ENCODE measurements at places on chromosomes 7 and 10. TPM values are rescaled to one million over a fixed set of nuclear protein-coding genes. Genes with fewer than 3 reads are reported as not detected.

TAS2R41 gene
- not detected for total RNA-seq

- DNase-seq = peak; percentile 49
These were observed 17.1 kb downstream of the UNCX start for GRCh38 chr7:1249731-1250130.

DNA sequence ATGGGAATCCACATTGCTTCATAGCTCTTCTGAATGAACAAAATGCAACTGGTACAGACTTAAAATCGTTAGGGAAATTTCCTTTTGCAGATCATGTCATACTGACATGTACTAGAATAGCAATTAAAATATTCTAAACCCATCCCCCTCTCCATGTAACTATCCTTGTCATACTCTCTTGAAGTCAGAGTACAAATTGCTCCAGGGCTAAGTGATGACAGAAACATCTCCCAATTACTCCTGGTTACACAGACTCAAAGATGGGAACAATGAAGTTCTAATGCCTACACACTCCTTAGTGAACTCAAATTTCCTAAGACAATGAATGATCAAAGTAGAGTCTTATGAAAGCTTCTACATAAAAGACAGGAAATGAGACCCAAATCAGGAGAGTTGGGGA, 87.2 kb downstream of the PDE1C start:
- no peak for DNase-seq

AGBL3 gene
- total RNA-seq = 2.3 TPM

ABCB4 gene
- 2.5 TPM for total RNA-seq

- no peak for DNase-seq
These were observed 263.3 kb upstream of the TCERG1L start for GRCh38 chr10:131574707-131575430.

- no peak for DNase-seq
These were observed 11.6 kb downstream of the ZDHHC6 start for GRCh38 chr10:112434988-112435619.

GRCh38 chr10:133110133-133110532, 22.4 kb downstream of the ADGRA1 start:
- no peak for DNase-seq

DNA sequence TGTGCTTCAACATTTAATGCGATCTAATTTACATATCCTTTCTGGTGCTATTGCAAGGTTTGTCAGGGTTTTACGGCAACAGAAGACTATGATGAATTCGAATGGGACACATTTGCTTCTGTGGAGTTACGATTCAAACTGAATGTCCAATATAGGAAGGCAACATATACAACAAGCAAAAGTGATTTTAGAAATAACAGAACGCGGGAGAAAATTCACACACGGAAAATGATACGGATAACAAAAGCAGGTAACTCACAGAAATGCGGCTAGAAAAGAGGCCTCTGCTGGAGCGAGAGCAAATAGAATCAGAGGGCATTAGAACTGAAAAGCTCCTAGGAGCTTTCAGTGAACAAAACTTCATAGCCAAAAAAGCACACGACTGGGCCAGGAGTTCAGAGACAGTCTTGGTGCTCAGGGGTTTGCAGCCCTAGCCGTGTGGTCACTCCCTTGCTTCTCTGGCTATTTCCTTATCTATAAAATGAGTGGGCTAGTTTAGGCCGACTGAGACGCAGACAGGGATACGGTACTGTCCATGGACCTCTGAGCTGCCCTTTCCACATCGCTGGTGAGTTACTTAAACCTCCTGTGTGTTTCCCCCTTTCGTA, 557 bp upstream of the TAX1BP1 start:
- no peak for DNase-seq

DNA sequence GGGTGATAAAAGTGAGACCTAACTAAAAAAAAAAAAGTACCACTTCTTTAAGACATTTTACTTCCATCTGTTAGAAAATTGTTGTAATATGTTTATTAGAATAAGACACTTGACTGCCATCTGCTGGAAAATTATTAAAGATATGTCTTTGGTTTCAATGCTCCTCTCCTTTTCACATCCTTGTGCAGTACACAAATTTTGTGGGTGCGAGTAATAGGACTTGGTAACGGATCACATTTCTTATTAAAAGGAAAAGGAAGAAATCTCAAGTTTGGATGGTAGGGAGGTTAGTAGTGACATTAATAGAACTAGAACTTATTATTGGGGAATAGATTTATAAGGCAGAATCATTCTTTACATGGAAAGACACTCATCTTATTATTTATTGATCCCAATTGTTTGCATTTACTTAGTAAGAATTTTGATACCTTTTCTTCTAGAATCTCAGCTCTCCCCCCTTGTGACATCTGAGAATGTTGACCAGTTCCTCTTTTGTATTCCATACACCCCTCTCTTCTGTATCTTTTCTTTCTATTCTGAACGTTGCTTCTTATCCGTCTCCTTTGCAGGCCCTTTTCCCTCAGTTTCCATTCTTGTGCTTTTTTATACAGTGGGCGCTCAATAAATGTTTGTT, 43.0 kb upstream of the RPA3 start:
- DNase-seq = no peak

- DNase-seq = no peak
These were observed 339.0 kb downstream of the RNLS start for GRCh38 chr10:88243836-88244730.

EN2 gene
- 0.20 TPM for total RNA-seq

GRCh38 chr10:48943096-48943495, 3.5 kb upstream of the LRRC18 start:
- DNase-seq = no peak

ARHGAP19 gene
- total RNA-seq = 9.8 TPM

- DNase-seq = no peak
These were observed 394.4 kb upstream of the NPVF start for GRCh38 chr7:25622695-25623094.

- DNase-seq = no peak
These were observed 35.0 kb downstream of the SEPTIN14 start for GRCh38 chr7:55827577-55827976.

- no peak for DNase-seq
These were observed 34.4 kb downstream of the MXI1 start for GRCh38 chr10:110241841-110242240.

DNA sequence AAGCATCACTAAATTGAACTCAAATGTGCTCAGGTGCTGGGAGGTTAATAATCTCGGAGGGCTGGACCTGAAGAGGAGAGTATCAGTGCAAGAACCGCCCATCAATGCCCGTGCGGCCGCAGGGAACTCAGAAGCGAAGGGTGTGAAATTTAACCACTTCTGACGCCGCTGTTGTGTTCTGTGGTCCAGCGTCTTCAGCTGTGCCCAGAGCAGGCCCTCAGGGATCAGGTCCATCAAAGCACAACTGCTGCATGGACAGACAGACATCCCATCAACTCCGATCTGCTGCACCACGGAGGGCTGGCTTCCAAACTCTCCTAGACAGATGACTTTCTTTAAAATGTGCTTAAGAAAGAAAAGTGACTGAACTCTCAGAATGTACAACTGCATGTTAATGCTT, 144.9 kb upstream of the TCERG1L start:
- DNase-seq = no peak

SYT15 gene
- total RNA-seq = 2.5 TPM

GRCh38 chr7:83457022-83457892, 191.7 kb downstream of the SEMA3E start:
- no peak for DNase-seq

- DNase-seq = no peak
These were observed 24.1 kb downstream of the WDR86 start for GRCh38 chr7:151385626-151386300.

DNA sequence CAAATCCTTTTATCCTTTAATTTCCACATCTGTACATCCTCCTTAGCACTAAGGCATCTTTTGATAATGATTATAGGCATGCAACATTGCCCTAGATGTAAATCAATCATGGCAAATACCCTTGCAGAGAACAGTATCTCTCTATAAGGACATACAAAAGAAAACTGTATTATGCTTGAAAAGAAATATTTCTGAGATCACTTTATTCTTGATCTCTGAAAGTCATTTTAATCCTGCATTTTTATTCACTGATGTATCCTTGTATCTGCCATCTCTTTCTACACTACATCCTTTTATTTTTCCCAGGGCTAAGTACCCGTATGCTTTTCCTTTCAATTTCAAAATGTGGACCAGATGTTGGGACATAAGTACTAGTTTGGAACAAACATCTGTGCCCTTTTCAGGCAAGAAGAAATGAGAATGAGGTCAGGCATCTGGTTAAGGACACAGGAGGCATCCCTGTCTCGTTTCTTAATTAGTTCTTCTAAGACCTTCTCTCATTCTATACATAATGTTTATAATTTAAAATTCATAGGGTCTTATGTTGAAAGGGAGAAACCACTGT, 338.6 kb downstream of the CNTNAP2 start:
- DNase-seq = no peak

GIMAP7 gene
- not detected for total RNA-seq

GRCh38 chr10:117000580-117000979, 4.4 kb downstream of the SHTN1 start:
- DNase-seq = no peak

HHEX gene
- not detected for total RNA-seq

DNA sequence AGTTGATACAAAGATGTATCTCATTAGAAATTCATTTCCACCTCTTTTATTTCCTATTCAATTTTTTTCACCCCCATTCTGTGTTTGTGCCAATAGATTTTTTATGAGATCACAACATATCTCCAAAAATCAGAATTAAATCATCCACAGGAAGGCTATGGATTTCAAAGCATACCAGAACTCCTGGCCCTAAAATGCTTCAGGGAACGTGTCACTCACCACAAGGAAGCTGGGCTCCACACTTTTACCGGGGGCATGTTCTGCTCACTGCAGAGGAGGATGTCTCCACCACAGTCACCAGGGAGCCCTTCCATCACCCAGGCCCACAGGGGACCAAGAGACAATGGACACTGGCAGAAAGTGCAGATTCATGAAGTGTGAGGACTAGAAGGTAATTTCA, 456.8 kb downstream of the KCNMA1 start:
- no peak for DNase-seq

GRCh38 chr10:69976795-69977546, 75.7 kb upstream of the MACROH2A2 start:
- DNase-seq = no peak

DNA sequence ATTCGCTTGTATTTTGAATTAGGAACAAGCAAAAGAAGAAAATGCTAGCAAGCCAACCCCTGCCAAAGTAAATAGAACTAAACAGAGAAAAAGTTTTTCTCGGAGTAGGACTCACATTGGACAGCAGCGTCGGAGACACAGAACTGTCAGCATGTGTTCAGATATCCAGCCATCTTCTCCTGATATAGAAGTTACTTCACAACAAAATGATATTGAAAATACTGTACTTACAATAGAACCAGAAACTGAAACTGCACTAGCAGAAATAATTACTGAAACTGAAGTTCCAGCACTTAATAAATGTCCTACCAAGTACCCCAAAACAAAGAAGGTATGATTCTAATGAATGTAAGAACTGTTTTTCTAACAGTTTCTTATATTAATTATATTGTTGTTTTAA, 87.9 kb downstream of the KMT2E start:
- no peak for DNase-seq

- no peak for DNase-seq
These were observed 312.4 kb downstream of the KCNMA1 start for GRCh38 chr10:77325233-77325537.

GRCh38 chr7:46654546-46655443, 733.7 kb upstream of the IGFBP3 start:
- DNase-seq = no peak

Measured in glutamatergic neuron (in vitro differentiated cells).